NCI-H2107 (cell line): ENCODE measurements at places on chromosomes 13 and 19.

DNA sequence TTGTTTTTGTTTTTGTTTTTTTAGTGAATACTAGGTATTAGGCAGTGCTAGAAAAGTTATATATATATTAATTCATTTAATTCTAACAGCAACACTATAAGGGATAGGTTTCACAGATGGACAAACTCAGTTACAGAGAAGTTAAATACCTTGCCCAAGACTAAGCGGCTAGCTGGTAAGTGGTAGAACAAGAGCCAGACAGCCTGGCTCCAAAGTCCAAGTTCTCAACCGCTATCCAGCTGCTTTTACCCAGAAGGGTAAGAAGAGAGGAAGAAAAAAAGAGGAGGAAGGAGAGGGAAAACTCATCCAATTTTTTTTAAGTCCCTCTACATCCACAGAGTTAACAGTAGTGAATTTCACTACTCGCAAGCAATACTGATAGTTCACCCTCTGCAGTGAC, 217.0 kb downstream of the SPRY2 start:
- DNase-seq, result no peak

DNA sequence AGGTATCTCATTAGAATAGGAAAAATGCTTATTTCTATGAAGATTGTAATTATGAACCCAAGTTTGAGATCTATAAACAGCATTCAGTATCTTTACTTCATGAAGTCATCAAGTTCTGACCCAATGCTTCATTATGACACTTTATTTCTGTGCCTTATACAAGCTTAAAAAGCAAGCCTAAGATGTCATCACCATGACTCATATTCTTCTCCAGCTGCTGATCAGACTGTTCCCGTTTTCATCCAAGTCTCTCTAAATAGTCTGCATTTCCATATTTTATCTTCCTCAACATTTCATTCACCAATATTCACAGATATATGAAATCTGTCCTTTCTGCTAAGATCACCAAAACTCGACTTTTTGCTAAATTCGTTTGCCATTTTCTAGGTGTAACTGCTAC, 1247.2 kb upstream of the PRR20A start:
- DNase-seq, result no peak

DNA sequence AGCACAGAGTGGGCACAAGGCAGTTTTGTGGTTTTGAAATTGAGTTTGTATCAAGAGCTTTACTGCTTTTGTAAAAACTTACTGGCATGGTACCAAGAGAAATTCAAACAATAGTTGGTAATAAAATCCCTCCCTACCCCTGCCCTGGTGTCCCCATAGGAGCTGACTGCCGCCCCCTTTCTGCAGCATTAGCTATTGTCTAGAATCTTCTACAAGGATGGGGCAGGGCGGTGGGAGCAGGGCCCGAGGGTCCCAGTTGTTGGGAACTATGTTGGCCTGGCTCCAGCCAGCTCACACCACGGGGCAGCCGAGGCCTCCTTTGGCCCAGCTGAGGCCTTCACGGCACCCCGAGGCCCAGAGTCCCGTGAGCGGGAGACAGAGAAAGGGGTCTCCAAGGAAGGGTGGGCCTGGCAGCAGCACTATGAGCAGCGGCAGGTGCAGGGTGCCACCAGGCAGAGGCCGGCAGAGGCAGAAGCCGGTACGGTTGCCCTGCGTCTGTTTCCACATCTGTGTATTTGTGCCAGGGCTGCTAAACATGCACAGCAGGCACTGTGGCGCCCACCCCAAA, 57.9 kb downstream of the KDM4B start:
- DNase-seq, result no peak

DNA sequence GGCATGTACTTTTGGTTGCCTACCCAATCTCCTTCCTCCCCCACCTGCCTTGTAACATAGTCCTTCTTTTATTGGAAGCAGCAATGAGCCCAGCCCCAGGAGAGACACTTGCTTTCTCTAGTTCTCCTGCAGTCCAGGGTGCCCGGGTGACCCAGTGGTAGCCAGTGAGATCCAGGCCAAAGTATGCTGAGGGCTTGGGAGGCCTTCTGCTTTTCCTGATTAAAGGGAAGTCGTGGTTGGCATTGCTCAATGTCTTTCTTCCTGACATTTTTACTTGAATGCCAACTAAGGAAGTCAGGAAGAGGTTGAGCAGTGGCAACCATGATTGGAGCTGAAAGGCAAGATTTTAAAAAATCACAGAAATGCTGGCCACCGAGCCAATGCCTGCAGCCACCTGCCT, 25.7 kb downstream of the CNMD start:
- no peak for DNase-seq
